Stomach (tissue), 19 donors: ENCODE measurements at places on chromosomes 11 and 22.

DNA sequence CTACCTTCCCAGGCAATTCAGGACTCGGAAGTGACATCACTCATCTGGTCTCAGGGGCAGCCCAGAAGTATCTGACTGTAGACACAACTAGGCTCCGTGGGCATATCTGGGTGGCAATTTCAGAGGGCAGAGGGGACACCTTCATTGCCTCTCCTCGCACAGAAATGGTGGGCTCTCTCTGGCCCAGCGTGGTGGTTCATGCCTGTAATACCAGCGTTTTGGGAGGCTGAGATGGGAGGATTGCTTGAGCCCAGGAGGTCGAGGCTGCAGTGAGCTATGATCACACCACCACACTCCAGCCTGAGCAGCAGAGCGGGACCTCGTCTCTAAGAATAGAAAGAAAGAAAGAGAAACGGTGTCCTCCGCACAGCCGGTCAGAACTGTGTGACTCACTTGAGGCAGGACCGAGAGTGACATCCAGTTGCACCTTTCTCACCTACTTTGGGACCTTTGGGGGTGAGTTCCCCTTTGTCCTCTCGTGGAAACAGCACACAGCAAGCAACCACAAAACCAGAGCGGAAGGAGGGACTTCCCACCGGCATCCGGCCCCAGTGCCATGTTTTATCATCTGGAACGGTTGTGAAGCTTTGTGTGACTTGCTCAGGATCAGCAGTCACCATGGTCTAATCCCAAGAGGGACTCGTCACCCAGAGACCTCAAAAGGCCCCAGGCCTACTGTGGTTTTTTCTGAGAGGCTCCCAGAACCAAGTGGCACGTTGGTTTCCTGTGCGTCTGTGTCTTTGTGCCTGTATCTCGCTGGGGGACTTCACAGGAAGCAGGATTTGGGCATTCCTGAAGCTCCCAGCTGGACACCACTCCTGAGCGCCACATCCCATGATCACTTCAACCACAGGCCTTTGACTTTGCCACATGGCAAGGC is 38.4 kb upstream of the EMID1 start:
- DNase-seq = no peak

DNA sequence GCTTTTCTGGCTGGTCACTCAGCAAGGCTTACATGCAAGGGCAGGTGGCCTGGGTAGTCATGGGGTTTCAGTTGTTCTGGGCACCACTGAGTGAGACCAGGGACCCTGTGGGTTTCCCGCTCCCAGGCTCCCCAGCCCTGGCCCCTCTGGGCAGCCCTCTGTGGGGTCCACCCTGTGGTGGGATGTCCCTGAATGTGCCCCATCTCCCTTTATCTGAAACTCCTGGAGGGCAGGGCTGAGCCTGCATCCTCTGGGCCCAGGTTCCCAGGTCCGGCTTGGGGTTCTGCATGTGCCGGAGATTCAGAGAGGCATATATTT is 1041.0 kb downstream of the BRD1 start:
- no peak for DNase-seq

DNA sequence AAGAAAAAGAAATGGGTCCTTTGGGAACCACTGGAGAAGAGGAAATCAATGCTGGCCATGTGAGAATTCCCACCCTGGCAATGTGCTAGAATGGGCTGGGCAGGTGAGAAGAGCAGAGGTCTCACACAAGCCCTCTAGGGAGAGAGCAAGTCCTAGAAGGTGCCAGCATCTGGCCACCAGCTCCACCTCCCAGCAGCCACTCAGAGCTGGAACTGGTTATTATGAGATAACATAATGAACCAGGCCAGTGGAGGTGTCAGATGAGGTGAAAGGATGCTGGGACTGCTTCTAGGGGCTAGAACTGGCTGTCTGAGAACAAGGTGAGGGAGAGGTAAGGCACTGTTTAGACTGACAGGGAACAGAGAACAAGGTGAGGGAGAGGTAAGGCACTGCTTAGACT is 29.3 kb downstream of the NEFH start:
- DNase-seq = no peak

GRCh38 chr11:30895046-30895445 is 308.9 kb upstream of the MPPED2 start:
- DNase-seq = no peak

GRCh38 chr22:27302501-27302900 is 499.1 kb downstream of the MN1 start:
- DNase-seq = no peak

DNA sequence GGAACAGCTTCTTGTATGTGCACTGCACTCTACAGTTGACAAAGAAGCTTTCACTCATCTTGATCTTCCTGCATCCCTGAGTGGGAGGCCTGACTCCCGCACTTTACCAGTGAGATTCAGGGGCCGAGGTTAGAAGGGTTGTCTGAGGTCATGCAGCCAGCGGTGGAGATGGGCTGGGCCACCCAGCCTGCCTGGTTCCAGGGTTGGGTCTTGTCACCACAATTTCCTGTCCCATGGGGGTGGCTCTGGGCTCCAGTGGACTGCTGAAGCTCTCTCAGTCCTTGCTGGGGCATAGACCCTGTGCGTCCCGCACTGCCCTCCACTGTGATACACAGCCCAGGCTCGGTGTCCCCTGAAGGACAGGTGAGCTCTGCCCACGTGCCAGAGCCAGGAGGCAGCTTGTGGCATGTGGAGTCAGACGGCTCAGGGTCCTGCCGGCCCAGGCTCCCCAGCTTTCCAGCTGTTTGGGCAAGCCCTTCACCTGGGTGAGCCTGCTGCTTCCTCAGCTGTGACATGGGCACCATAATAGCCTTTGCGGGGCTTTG is 6.9 kb upstream of the MYO7A start:
- no peak for DNase-seq

GRCh38 chr11:134100171-134100570 is 31.3 kb downstream of the JAM3 start:
- DNase-seq = no peak

- DNase-seq = no peak
Observed at GRCh38 chr22:46147471-46148267, 2.7 kb upstream of the PPARA start.

- no peak for DNase-seq
Observed at GRCh38 chr11:11935536-11935935, 72.9 kb downstream of the DKK3 start.

DNA sequence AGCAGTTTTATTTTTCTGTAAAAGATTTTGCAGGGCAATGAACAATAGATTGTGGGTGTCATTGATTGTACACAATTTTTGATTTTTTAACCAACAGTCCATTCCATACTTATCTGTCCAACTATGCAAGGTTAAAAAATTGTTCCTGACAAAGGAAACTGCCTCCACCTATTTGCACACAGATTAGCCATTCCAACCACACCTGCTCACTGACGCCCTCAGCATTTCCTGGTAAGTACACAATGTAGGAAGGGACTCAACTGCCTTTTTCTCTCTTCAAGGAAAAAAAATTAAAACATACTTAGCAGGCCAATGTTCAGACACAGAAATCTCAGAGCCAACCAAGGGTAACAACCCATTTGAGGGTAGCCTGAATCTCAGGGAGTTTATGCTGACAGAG is 4.3 kb upstream of the FUT4 start:
- DNase-seq = peak; percentile 58

DNA sequence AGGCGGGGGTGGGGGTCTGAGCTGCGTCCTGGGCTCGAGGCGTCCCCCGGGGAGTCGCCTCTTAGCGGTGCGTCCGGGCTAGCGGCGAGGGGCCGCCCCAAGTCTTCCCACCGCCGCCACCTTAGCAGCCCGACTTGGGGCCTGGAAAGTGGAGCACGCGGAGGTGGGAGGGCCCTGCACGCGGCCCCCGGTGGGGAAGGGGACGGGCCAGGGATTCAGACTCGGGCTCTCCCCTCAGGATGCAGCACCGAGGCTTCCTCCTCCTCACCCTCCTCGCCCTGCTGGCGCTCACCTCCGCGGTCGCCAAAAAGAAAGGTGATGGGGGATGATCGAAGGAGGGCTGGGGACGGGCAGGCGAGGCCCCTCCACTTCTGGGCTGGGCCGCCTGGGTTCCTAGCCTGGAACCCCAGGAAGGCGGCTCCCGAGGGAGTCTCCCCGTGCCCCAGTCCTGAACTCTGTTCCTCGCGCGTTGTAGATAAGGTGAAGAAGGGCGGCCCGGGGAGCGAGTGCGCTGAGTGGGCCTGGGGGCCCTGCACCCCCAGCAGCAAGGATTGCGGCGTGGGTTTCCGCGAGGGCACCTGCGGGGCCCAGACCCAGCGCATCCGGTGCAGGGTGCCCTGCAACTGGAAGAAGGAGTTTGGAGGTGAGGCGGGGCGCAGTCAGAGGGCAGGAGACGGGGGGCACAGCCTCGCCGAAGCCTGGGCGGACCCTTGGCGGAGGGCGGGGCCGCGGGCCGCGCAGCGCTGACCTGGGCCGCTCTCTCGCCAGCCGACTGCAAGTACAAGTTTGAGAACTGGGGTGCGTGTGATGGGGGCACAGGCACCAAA is 563 bp downstream of the MDK start:
- DNase-seq = no peak

- no peak for DNase-seq
Observed at GRCh38 chr22:40203572-40203971, 25.8 kb downstream of the TNRC6B start.

GRCh38 chr11:10328314-10329098 is 23.6 kb downstream of the ADM start:
- DNase-seq = no peak

DNA sequence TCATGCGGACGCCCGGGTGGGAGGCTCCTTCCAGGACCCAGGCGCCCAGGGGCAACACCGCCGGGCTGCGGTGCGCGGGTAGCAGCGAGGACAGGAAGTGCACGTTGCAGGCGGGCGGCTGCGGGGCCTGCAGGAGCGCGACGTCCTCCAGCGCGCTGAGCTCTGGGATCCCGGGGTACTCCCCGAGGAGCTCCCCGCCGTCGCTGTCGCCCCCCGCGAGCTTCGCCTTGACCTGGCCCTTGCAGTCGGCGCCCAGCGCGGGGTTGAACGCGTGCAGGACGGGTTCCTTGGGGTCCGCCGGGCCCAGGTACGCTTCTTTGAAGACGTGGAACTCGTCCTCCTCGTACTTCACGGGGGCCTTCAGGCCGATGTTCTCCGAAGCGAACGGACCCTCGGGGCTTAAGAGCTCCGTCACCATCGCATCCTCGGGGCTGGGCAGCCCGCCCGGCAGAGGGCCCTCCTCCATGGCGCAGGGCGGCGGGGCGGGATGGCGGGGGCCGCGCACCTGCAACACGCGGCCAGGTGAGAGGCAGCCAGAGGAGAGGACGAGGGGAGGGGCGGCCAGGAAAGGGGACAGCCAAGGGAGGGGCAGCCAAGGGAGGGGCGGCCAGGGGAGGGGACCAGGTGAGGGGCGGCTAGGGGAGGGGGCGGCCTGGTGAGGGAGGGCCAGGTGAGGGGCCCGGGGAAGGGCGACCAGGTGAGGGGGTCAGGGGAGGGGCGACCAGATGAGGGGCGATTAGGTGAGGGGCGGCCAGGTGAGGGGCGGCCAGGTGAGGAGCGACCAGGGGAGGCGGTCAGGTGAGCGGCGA is 921 bp downstream of the TESMIN start:
- no peak for DNase-seq
